ENCODE measurements at places on chromosomes 11 and 22. TPM values are rescaled to one million over a fixed set of nuclear protein-coding genes. Genes with fewer than 3 reads are reported as not detected.

The CCDC73 gene
- total RNA-seq = not detected

The GAS2L1 gene
- total RNA-seq = 22.7 TPM

- no peak overlapping the region for H3K4me3 ChIP-seq
- peaks cover 56% of the 10 kb centered on the region for H3K36me3 ChIP-seq
- peaks cover 24% of the 10 kb centered on the region for H3K4me1 ChIP-seq
- no peaks in the 10 kb centered on the region for H3K27me3 ChIP-seq
- H3K27ac ChIP-seq = peak overlapping the region; percentile 38
These were observed 2.1 kb upstream of the RBM4 start for GRCh38 chr11:66636411-66636810.

GRCh38 chr11:79501707-79502106 lies 60.9 kb upstream of the TENM4 start:
- no peak for DNase-seq
- H3K27ac ChIP-seq = no peak overlapping the region
- no peaks in the 10 kb centered on the region for H3K36me3 ChIP-seq
- H3K4me3 ChIP-seq = no peak overlapping the region
- no peaks in the 10 kb centered on the region for H3K27me3 ChIP-seq
- H3K4me1 ChIP-seq = no peaks in the 10 kb centered on the region

GRCh38 chr22:26588729-26589366 lies 1.1 kb downstream of the TPST2 start:
- no peaks in the 10 kb centered on the region for H3K27me3 ChIP-seq
- H3K27ac ChIP-seq = no peak overlapping the region
- DNase-seq = no peak
- peak overlapping the region; percentile 90 for H3K4me3 ChIP-seq
- H3K36me3 ChIP-seq = no peaks in the 10 kb centered on the region
- no peaks in the 10 kb centered on the region for H3K4me1 ChIP-seq

The LINC01488 gene
- not detected for total RNA-seq

DNA sequence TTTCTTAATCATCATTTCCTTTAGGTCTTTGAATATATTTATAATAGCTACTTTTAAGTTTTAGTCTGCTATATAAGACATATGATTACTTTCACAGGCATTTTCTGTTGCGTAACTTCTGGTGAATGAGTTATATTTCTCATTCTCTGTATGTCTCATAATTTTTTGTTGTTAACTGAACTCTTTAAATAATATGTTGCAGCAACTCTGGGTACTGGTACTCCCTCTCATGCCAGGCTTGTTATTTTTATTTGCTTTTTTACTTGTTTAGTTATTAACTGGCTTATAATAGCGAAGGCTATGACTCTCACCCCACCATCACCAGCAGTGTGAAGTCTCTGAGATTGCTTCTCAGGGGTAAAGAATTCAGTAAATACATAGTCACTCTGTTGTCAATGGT lies 524.2 kb upstream of the CHORDC1 start:
- no peaks in the 10 kb centered on the region for H3K27me3 ChIP-seq
- H3K36me3 ChIP-seq = no peaks in the 10 kb centered on the region
- no peak overlapping the region for H3K27ac ChIP-seq
- DNase-seq = no peak
- H3K4me1 ChIP-seq = no peaks in the 10 kb centered on the region

The SPECC1L gene
- 56.7 TPM for total RNA-seq

GRCh38 chr22:24402460-24403192 lies 24.8 kb upstream of the ADORA2A start:
- H3K4me3 ChIP-seq = no peak overlapping the region
- no peaks in the 10 kb centered on the region for H3K27me3 ChIP-seq
- H3K4me1 ChIP-seq = peaks cover 17% of the 10 kb centered on the region
- DNase-seq = peak; percentile 81
- H3K36me3 ChIP-seq = peaks cover 11% of the 10 kb centered on the region
